Suppressor macrophage treated with lipopolysaccharide for 4 hours (primary cell): ENCODE measurements at places on chromosomes 11 and 22.

DNA sequence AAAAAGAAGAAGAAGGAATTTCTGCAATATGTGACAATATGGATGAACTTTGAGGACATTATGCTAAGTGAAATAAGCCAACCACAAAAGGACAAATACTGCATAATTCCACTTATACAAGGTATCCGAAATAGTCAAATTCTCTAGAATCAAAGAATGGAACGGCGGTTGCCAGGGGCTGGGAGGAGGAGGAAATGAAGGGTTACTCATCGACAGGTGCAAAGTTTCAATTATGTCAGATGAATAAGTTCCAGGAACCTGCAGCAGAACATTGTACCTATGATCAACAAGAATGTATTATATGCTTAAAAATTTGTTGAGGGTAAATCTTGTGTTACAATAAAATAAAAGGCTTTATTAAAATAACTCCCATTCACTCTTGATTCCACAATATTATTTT lies 49.0 kb downstream of the SC5D start:
- DNase-seq: no peak

DNA sequence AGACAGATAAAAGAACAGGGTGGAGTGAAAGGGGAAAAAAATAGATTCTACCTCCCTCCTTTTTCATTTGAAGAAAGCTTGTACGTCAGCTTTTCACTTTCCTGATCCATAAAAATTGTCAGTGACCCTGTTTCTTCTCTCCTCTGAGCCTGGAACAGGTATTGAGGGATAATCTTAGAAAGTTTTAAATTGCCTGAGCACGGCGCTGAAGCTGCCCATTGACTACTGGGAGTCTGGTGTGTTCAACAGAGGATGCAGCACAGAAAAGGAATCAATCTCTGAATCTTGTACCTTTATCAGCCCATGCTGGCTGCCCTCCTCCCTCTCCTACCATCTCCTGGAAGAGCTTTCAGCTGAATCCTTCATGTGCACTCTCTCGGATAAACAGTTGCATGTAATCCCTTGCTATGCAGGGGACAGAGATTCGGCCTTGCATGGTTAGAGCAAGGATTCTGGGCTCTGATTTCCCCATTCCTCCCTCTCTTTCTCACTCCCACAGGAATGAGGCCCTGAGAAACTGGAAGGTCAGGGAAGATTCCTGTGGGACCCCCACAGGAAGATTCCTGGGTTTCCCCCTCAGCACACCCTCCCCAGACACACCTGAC lies 162.4 kb upstream of the SYN3 start:
- no peak for DNase-seq

DNA sequence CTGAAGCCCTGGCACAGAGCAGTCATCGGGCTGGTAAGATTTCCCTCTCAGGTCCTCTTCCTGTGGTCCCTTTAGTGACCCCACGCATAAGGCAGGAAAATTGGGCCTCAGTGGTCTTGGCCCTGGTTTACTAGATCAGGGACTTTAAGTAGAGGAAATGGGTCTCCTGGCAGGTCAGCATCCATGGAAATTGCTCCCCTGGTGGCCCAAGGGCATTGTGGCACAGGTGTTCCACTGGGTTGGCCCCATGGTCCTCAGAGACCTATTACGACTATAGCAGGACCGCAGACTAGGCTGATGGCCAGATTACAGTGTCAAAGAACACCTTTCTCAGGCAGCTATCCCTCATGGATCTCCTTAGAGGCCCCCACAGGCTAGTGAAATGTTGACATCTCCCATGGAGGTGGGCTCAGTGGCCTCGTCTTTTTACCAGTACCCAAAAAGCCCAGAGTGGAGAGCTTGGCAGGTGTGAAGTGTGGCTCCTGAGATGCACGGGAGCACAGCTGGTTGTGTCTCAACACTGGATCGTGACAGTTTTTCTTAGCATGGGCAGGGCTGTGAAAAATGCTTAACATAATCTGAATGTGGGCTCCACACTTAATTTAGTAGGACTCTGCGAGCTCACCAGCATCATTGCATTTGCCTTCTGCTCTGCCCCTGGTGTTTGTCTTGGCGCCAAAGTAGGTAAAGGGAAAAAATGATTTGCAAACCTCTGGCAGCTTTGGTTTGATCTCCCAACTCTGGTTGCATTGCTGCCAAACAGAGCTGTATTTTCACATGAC lies 74.2 kb downstream of the ZBTB16 start:
- DNase-seq: no peak

GRCh38 chr11:7548659-7549274 lies 35.0 kb downstream of the PPFIBP2 start:
- no peak for DNase-seq

DNA sequence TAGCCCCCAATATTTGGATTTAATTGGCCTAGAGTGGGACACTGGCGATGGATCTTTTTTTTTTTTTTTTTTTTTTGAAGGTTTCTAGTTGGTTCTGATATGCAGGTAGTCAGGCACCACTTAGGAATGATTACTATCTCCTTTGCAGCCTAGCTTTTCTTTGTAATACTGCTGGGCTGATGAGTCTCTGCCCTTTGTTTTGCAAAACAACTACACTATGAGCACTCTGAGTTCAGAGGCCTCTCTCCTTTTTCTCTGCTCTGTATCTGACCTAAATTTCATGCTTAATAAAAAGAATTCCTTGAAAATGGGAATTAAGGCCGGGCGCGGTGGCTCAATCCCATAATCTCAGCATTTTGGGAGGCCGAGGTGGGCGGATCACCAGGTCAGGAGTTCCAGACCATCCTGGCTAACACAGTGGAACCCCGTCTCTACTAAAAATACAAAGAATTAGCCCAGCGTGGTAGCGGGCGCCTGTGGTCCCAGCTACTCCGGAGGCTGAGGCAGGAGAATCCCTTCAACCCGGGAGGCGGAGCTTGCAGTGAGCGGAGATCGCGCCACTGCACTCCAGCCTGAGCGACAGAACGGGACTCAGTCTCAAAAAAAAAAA lies 1312.3 kb downstream of the FAM181B start:
- no peak for DNase-seq

DNA sequence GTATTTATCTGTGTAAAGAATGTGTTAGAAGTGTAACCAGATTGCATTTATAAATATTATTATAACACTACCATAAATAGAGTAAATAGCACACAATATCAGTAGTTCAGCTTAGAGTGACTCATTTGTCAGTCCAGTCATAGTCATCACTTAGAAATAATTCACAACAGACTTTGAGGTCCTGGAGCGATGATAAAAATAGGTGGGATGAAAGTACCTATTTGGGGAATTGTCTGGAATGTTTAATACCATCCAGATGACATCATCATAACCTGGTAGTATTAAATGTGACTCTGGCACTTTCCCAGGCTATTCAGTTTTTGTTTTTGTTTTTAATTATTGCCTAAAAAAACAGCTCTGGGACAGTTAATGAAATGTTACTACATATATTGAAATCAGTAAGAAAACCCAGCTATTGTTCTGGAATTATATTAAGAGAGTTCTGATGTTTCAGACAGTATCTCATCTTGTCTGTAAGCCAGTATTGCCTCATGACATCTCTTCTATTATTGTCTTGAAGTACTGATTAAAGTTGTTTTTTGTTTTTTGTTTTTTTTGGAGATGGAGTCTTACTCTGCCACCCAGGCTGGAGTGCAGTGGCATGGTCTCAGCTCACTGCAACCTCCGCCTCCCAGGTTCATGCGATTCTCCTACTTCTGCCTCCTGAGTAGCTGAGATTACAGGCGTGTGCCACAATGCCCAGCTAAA lies 74.8 kb downstream of the SIK2 start:
- DNase-seq: no peak

DNA sequence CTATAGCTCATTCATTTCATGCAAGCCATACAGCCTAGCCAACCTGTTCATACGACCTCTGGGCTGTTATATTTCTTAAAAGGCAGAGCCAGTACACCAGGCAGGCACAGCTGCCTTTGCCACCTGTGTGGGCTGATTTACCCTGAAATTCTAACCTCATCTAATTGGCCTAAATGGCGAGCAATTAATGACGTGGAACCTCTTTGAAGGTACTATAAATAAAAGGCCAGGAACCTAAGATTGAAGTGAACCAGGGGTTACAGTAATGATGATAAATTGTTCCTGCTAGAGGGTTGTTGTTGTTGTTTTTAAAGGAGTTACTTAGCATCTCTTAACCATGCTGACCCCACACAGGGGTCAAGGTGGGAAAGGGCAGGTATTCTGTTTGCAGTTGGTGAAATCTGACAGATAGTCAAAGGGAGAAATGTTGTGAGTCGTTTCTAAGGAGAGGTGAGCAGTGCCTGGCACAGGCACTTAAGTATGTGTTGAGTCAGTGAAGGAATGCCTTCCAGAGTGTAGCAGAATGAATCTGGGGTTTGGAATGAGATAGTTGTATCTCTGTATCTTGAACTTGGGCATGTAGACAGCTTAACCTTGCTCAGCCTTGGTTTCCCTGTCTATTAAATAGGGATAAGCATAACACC lies 213.5 kb upstream of the NAV2 start:
- no peak for DNase-seq

DNA sequence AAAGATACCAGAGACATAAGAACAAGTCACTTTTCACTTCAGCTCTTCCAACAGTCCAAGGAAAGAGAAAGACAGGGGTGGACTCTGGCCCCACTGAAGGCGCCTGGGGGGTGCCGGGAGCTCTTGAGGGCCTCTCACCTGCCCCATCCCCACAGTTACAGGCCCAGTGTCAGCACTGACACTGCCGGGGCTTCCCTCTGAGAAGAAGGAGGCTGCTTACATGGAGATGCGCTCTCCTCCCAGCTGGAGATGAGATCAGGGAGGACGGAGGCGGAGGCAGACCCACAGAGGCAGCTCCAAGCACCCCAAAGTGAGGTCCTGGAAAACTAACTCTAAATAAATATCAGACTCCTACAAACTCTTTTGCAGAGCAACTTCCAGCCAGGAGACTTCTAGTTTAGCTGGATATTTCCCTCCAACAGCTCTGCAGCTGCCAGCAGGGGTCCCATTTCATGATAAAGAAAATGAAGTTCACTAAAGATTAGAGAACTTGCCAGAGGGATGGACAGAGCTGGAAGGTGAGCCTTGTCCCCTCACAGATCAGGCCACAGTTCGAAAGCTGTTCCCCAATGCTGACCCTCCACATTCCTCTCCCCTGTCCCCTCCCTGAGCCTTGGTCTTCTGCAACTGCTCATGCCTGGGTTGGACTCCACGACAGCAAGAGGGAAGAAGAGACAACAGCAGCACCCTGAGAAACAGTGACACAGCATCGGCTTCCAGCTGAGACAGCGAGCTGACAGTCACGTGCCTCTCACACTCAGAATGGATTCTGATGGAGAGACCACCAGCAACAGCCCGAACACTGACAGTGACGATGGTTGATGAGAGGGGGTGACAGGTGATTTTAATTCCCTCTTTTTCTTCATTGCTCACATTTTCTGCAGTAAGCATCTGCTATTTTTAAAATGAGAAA lies 5.8 kb downstream of the CARS1 start:
- no peak for DNase-seq

DNA sequence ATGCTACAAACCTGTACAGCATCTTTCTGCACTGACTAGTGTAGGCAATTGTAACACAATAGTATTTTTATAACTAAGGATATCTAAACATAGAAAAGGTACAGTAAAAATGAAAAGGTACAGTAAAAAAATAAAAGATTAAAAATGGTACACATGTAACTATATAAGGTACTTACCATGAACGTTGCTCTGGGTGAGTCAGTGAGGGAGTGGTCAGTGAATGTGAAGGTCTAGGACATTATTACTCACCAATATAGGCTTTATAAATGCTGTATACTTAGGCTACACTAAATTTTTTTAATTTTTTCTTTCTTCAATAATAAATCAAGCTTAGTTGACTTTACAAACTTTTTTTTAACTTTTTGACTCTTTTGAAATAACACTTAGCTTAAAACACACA lies 59.9 kb downstream of the EIF3M start:
- no peak for DNase-seq

DNA sequence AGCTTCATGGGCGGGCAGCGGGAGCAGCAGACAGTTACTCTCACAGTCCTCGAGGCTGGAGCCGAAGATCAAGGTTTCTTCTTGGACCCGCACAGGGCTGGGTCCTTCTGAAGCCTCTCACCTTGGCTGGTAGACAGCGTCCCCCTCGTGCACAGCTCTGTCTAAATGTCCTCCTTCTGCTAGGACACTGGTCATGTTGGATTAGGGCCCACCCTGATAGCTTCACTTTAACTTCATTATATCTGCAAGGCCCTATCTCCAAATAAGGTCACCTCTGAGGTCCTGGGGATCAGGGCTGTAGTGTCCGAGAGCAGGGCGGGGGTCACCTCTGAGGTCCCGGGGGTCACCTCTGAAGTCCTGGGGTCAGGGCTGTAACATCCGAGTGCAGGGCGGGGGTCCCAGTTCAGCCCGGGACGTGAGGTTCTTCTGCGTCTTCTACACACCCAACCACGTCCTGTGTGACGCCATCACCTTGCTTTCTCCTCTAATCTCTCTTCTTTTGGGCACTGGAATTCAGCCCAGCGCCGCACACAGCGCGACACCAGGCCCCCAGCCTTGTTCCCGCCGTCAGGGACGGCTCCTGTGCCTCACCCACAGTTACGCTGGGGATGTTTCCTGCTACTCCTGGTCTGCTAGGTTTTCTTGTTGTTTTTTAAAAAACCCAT lies 34.1 kb upstream of the TOLLIP start:
- no peak for DNase-seq

DNA sequence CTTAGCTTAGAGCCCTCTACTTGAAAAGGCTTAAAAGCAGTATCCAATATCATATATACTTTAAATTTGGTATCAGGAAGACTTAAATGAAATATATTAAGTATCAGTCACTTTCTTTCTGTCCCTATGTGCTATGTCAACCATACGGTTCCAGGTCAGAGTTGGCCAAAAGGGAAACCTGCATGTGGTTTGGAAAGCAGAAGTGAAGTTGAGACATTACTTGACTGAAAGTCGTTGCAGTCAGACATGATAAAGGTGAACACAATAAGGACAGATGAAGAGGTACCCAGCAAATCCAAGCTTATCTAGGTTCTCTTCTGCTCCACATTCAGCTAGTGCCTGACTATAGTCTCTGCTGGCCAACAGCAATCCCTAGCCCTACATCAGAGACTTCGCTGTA lies 336.8 kb downstream of the KCNA4 start:
- no peak for DNase-seq

- DNase-seq: no peak
Measured at GRCh38 chr11:123434262-123434661, 4.2 kb downstream of the GRAMD1B start.

DNA sequence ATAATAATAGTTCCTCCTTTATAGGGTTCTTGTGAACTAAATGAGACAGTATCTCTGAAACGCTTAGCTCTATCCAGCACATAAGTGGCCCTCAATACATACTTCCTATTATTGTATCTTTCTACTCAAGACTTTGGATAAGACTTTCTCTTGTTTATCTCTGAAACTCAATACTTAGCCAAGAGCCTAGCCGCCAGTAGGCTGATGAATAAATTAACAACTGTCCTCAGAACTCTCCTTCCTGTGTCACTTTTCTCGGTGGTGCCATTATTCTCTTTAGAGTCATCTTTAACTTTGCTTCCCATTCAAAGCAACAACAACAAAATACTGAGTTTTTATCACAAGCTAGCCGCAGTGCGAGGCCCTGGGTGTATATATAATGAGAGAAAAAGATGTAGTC lies 86.9 kb downstream of the FAM83F start:
- no peak for DNase-seq

DNA sequence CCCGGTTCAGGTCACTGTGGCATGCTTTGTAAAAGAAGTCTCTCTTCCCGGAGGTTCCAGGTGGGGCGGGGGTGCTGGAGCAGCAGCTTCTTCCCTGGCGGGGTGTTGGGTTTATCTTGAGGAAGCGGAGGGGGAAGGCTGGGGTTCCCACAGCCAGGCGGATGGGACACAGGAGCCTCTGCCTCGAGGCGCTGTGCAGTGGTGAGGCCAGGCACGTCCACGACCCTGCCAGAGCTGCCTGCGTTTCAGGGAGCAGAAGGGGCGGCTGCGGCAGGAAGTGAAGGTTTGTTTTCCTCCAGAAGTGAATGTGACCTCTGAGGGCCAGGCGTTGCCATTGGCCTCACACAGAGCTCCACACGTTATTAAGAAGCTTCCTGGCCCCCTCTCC lies 20.1 kb upstream of the ADORA2A start:
- no peak for DNase-seq
